WTC11 (cell line): ENCODE measurements at places on chromosomes 4 and X. TPM values are rescaled to one million over a fixed set of nuclear protein-coding genes. Genes with fewer than 3 reads are reported as not detected.

TNMD gene
- total RNA-seq = 1.9 to 3.3 TPM (median 2.8 TPM) in 3 replicates

SEPSECS gene
- total RNA-seq = 4.6 to 7.0 TPM (median 6.2 TPM) in 3 replicates

BMPR1B gene
- 0.77 to 1.1 TPM (median 1.1 TPM) in 3 replicates for total RNA-seq

PAGE5 gene
- total RNA-seq = not detected in 3 replicates

GRCh38 chrX:154021131-154021611 is 1.5 kb upstream of the IRAK1 start:
- no peak for DNase-seq

DNA sequence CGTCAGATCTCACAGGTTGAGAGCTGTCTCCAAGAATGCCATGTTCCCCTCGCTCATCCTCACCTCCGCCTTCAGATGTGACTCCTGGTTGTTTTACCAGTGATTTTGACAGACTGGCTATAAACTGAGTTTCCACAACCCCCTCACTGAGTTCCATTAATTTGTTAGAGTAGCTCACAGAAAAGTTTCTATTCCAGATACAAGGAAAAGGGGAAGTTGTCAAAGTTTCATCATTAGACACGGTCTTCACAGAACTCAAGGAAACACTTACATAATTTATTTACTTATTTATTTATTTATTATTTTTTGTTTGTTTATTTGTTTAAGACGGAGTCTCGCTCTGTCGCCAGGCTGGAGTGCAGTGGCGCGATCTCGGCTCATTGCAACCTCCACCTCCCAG is 55.7 kb upstream of the IQSEC2 start:
- DNase-seq = no peak

- DNase-seq = no peak
These were observed 301.2 kb upstream of the DIAPH2 start for GRCh38 chrX:96383428-96383827.

DNA sequence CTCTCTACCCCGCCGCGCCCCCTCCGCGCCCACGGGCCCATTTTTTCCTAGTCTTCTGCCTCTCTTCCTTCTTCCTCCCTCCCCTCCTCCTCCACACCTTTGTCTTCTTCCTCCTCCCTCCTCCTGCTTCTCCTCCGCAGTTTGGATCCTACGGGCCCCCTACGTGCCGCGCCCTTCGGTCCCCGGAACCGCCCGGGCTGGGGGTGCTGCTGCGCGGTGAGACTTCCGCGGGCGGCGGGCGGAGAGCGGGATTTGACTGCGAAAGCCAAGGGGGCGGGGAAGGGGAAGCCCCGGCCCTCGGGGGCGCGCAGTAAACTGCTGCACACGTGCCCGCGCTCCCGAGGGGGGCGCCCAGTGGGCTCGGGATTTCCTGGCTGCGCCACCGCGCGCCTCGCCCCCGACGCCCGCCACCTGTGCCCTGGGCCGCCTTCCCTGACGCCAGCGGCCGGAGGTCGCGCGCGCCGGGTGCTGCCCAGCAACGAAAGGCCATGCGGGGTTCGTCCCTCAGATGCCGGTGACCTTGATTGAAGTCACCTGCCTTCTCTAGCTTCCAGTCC is 3.3 kb upstream of the NKX3-2 start:
- peak; percentile 52 for DNase-seq

GRCh38 chr4:12538162-12538561 is 946.0 kb downstream of the RAB28 start:
- DNase-seq = no peak

DNA sequence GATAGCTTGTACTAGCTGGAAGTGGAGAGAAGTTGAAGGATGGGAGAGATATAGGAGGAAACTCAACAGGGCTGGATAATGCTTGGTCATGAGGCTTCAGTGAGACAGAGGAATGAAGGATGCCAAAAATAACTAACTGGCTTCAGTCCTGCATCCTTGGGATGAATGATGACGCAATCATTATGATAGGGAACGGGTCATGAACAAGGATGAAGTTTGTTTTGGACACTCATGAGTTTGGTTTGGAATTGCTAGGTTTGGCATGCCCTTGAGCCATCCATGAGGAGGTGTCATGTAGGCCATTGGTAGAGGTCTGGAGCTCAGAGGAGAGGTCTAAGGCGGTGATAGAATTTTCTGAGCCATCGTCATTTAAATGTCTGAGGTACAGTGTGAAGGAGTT is 160.0 kb upstream of the NHS start:
- no peak for DNase-seq

DNA sequence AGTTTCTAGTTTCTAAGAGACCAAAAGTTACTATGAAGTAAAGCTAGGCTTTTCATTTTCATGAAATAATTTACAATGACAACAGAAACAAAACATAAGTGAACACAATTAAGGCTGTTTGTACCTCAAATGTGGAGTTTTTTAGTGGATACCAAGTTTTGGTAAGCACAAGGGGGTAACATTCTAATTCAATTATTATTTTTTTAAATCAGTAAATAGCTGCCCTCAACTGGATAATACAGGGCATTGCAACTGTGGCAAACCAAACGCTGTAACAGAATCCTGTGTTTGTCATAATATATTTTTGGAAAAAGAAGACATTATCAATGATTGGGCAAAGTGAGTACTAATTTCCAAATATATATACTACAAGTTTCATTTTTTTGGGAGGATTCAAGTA is 150.3 kb downstream of the FBXW7 start:
- DNase-seq = no peak

GRCh38 chrX:130916636-130917422 is 13.8 kb upstream of the ENOX2 start:
- peak; percentile 22 for DNase-seq

GRCh38 chr4:44623676-44624075 is 27.7 kb downstream of the YIPF7 start:
- no peak for DNase-seq

GRCh38 chr4:107972605-107973004 is 17.1 kb upstream of the HADH start:
- no peak for DNase-seq

- DNase-seq = no peak
These were observed 9.7 kb upstream of the SH3KBP1 start for GRCh38 chrX:19897091-19897490.

- DNase-seq = no peak
These were observed 89.5 kb downstream of the TASL start for GRCh38 chrX:30488092-30488491.

GRCh38 chrX:45261471-45261870 is 60.8 kb upstream of the DIPK2B start:
- DNase-seq = no peak
